ENCODE measurements at places on chromosomes 4 and X.

GRCh38 chr4:128757712-128758111 lies 51.8 kb upstream of the JADE1 start:
- DNase-seq: no peak

- DNase-seq: no peak
Observed at GRCh38 chr4:53043055-53043454, 180.9 kb downstream of the RASL11B start.

GRCh38 chrX:68692651-68693050 lies 45.2 kb downstream of the STARD8 start:
- DNase-seq: no peak

DNA sequence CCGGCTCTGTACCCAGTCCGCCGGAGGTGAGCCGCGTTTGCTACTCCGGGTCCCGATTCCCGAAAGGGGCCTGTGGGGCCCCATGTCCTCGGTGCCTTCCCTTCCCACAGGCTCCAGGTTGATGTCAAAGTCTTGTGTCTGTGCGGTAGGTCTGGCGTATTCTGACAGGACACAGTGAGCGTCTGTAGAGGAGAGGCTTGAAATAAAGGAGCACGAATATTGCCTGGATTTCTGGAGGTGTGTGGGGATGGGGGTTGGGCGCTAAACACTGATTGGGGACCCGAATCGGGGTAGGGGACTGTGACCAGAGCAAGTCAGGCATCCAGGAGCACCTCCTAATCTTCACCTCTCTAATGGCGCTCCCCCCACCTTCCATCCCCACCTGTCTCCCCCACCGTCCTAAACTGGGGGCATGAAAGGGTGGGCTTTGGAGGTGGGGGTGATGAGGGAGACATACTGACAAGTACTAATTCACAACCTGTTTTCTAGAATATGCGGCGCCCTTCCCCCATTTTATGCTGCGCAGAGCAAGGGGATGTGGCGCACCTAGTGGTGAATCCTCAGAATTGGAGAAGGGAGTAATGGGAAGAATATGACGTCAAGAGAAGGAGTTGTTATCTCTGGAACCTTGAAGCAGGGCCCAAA lies 855 bp downstream of the GPRASP2 start:
- no peak for DNase-seq

DNA sequence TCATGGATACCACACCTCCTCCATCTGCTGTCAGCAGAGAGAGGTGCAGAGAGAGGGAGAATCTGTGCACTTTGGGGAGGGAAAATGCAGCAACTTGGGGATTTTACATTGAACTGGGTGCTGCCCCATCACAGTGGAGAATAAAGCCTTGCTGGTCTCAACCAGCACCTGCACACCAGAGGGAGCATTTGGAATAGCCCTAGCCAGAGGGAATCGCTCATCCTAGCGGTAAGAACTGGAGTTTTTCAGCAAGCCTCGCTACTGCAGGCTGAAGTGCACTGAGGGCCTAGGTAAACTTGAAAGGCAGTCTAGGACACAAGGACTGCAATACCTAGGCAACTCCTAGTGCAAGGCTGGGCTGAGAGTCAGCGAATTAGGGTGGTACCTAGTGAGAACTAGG lies 148.7 kb downstream of the KDR start:
- DNase-seq: no peak

DNA sequence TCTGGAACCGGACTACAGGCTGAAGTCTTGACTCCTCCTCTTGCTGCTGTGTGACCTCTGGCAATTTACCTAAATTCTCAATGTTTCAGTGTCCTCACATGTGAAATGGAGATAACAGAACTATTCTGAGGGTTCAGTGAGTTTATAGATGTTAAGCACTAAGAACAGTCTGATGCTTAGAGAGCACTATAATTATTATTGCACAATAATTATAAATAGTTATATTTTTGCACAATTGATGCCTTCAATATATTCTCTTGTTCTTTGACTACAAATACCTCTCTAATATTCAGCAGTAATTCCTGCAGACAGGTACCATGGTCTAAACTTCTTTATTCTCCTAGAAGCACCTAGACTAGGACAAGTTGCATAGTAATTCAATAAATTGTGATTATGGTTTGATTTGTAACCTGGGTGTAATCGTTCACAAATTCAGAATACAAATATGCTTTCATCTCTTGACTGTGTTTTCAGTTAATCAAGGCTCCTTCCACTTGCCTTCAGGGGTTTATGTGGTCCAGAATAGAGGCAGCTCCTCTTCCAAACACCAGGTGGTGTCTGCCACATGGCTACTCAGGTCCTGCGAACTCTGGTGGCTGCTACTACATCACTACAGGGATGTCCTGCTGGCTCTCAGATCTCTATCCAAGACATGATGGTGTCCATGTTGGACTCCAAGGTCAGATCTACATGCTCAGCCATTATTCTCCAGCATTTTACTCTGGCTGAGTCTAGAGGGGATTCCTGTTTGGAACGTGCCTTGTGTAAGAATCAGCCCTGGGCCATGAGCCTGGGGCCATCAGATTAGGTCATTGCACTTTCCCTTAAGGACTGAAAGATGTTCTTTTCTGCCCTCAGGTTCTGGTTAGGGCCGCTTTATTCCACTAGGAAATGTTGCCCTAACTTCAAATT lies 103.4 kb downstream of the QRFPR start:
- peak; percentile 14 for DNase-seq

DNA sequence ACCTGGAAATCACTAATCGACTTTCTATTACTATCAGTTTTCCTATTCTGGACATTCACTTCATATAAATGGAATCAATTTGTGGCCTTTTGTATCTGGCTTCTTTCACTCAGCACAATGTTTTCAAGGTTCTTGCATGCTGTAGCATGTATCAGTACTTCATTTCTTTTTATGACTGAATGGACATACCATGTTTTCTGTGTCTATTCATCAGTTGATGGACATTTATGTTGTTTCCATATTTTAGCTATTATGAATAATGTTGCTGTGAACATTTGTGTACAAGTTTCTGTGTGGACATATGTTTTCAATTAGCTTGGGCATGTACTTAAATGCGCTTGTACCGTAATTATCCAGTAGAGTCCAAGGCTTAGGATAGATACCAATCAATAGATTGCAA lies 19.9 kb upstream of the RELL1 start:
- no peak for DNase-seq

DNA sequence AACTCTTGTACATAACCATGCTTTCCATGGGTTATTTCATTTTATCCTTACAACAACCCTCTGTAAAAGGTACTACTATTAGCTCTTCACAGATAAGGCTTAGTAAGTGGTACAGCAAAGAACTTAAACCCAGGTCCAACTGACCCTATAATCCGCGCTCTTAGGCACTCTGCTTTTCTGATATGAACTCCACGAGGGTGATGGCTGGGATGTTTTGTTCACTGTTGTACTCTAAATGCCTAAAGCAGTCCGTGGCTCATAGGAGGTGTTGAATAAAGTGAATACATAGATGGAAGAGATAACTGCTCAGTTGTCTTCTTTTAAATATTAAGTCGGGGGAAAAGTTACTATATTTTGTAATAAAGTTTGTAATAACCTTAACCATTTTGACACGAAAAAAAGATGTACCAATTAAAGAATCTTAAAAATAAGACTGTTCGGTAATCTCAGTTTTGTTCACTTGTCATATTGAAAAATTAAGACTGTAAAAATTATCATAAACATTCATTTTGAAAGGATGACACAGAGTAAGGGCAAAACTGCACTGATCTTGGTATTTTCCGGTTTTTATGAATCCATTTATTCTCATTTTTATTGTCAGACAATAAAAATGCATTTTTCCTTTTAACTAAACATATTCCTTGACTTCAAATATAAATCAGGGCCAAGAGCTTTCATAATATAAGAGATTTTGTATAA lies 166.5 kb downstream of the FBXW7 start:
- no peak for DNase-seq

- no peak for DNase-seq
Observed at GRCh38 chr4:138426786-138427185, 184.6 kb upstream of the SLC7A11 start.

GRCh38 chrX:155966876-155967275 lies 30.6 kb upstream of the IL9R start:
- DNase-seq: peak; percentile 81

DNA sequence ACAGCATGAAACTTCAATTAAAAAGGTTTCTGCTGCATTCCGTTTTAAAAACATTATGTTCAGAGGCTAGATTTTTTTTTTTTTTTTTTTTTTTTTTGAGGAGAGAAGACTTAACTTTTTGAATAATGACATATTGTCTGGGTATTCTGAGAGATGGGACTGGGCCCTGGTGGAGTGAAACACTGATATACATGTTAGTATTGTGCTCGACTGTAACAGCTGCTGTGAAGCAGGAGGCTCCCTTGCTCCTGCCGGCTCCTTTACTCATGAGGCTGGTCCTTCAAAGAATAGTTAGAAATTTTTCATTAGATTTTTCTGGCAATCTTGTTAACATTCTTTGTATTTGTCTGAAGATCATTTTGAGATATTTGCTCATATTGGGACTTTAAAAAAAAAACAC lies 73.3 kb downstream of the TMEM131L start:
- DNase-seq: no peak

DNA sequence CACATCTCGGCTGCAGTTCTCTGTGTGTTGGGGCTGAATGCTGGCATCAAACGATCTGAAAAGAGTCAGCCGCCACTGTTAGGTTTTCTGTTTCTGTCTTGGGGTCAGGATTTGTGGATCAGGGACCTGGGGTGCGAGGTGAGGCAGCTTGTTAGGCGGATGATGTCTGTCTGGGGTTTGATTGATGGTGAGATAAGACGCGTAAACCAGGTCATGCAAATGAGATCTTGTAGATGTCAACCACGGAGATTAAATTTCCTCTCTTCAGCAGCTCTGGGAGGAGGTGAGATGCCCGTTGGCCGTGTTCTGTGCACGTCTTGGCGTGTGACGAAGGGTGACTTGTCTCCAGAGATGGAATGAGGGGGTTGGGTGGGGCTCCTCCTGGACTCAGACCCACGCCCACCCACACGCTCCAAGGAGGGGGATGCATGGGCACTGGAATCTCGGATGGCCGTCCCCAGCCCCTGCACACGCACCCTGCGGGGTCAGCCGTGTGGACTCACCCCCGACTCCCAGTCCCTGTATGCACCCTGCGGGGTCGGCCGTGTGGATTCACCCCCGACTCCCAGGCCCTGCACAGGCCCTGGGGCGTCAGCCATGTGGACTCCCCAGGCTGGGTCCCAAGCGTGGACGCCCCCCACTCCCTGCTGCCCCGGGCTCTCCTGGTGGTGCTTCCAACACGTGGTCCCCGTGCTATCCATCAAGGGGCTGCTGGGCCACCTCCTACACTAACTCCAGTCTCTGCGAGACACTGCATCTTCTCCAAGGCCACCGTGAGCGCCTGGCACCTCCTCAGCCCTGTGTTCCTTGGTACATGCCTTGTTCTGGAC lies 16.0 kb upstream of the UVSSA start:
- no peak for DNase-seq

DNA sequence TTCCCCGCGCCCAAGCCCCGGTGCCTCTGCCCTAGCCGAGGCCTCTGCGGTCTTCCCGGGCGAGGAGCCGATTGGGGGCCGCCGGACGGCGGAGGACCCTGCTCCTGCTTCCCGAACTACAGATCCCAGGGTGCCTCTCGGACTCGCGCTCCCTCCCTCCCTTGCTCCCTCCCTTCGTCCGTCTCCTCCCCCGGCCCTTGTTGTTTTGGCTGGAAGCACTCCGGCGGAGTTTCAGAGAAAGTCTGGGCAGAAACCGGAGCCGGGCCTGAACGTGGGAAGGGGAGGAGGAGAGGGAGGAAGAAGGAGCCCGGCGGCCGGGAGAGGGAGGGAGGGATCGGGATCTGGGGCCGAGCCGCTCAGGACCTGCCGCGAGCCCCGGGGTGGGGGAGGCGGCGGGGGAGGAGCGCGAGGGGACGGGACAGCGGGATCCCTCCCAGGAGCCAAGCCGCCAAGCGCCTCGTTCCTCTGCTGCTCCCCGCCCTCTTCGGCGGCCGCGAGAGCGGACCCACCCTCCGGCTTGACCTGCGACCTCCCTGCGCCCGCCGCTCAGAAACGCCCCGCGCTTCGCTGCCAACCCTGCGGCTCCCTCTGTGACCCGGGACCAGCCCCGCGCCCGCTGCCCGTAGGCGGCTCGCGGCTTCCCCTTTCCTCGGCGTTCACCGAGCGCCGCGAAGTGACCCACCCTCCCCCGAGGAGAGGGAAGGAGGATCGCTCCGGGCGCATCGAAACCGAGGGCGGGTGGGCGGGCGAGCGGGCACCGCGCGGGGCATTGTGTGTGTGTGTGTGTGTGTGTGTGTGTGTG lies 496 bp upstream of the GAB1 start:
- peak; percentile 53 for DNase-seq

DNA sequence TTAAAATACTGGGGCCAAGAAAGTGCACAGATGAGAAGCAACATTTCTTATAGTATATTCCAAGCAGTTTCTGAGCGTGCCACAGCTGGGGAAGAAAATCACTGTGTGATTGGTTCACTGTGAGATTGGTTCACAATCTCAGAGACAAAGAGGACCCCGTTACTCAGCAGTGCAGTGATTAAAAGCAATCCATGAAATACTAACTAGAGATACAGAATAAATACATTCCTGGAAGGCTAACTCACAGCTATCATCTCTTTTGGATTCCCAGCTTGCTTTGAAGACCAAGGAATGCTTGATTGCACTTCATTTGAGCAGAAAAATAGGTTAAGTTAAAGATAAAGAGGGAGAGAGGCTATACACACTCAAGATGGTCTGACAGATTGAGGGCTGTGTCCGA lies 132.1 kb upstream of the RAPGEF2 start:
- DNase-seq: no peak

GRCh38 chrX:21383546-21383945 lies 9.3 kb downstream of the CNKSR2 start:
- DNase-seq: no peak

GRCh38 chrX:147912093-147912801 lies 528 bp downstream of the FMR1 start:
- DNase-seq: peak; percentile 60

- DNase-seq: no peak
Observed at GRCh38 chr4:168221301-168221700, 97.3 kb downstream of the DDX60 start.

DNA sequence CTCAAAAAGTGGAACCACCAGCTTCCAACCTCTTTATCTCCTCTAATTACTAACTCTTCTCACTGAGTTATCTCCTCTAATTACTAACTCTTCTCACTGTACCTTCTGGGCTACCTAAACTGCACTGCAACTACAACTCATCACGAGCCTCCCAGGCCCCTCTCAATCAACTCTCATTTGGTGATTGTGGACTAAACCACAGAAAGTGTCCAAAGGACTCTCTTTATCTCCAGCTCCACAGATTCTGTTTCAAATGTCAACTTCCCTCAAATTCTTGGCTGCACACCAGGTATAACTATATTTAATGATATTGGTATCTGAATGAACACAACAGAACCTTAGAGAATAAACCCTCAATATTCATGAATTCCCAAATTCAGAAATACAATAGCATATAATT lies 182.9 kb downstream of the MAML3 start:
- no peak for DNase-seq

GRCh38 chr4:68129793-68130192 lies at the start of gene TMPRSS11F:
Gene TMPRSS11F, minus strand, starts transcription at chr4:68129869. Its CDS starts 49 bp downstream, at chr4:68129820.
- DNase-seq: peak; percentile 1

GRCh38 chr4:84615355-84615754 lies 32.4 kb downstream of the CDS1 start:
- DNase-seq: no peak

- DNase-seq: no peak
Observed at GRCh38 chrX:113793563-113793962, 790.3 kb upstream of the HTR2C start.
